ENCODE measurements at places on chromosomes 11 and 22.

DNA sequence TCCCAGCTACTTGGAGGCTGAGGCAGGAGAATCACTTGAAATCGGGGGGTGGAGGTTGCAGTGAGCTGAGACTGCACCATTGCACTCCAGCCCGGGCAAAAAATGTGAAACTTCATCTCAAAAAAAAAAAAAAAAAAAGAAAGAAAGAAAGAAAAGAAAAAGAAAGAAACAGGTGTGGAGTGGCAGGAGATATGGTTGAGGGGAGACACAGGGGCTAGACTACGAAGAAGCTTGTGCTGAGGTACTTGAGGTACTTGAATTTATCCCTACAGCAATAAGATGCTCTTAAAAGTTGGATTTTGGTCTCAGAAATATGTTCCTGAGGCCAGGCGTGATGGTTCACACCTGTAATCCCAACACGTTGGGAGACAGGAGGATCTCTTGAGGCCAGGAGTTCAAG, 2.2 kb upstream of the MAJIN start:
- no peak for DNase-seq

GRCh38 chr11:1845561-1846452, 7.0 kb downstream of the TNNI2 start:
- DNase-seq = no peak

DNA sequence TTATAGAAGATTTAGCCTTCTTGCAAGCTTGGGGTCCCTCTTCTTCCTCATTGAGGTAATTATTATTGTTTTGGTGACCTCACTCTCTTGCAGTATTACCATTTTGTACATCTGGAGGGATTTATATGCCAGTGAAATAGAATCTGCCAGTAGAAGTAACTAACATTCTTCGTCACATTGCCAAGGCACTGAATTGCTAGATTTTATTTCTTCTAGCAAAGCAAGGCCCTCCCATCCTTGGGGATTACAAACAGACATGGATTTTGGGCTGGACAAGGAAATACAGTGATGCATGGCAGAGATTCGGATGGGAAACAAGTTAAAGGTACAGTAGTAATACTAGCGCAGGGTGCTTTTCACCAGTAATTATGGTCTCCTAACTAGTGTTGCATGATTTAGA, 7.8 kb downstream of the ADAMTS15 start:
- DNase-seq = no peak

DNA sequence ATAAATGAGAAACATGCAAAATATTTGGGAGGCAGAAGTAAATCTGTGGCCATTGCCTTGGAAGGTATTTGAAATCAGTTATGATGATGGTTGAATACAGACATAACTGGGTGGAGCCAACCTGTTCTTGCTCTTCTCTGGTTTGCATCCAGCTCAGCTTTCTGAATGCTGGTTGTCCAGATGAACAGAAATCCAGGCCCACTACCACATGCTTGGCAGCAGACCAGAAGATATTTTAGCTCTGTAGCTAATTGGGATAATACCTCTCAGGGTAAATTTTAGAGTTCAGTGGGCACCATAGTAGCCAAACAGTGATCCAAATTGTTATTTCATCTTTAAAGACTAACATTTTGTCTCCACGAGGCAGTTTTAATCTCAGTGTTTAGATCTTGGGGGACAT, 308.3 kb downstream of the RAB38 start:
- no peak for DNase-seq

DNA sequence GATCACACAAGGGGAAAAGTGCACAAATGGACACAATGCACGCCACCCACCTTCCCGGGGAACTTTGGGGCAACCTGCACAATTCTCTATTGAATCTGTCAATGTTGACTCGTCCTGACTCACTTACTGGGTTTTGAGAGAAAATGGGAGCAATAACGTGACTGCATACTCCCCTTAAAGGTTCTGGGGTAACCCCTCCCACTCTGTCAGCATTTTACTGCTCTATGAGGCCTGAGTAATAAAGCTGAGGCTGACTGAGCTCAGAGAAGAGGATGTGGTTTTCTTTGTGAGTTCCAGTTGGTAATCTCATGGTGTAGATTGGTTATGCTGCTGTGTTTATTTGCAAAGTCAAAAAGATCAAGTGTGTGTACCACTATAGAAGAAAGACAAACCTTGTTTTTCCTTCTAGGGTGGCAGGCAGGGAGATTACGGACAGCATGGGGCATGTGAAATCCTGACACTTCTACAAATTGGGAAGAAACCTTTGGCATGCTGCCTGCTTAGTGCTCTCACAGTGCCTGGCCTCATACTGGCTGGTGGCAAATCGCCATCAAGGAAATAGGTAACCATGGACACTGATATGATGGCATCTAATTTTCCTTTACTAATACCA, 16.1 kb upstream of the APOA1 start:
- DNase-seq = peak; percentile 21

DNA sequence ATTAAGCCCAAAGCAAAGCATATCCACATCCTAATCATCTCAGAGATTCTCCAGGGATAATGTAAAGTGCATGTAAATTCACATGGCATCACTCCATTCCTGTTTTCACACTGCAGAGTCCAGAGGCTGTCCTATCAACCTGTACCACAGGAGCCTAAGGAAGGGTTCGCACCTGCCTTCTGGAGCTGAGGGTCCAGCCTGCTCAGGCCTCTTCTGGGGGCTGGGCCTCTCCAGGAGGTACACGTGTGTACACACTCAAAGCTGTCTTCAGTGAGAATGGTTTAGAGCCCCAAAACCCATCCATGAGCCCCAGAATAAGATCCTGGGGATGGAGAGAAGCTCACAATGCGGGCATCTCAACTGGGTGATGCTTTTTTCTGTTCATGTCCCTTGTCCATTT, 23.9 kb downstream of the PI4KA start:
- no peak for DNase-seq

- DNase-seq = no peak
Measured at GRCh38 chr11:8605971-8606563, 12.0 kb upstream of the STK33 start.

DNA sequence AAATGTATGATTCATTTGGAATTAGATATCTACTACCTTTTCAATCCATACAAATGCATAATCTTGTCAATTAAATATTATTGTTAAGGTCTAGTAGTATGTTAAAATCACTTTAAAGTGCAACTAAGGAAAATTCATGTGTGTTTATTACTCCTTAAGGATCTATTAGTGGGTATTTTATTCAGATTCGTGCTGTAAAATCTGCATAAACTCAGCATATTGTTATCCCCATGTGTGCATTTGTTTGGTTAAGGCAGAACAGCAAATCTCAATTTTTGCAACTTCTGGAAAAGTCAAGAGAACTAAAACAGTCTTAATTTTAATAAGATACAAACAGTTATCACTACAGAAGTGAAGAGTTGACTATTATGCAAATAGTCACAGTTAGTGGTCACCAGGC, 234.5 kb downstream of the SOX6 start:
- no peak for DNase-seq

GRCh38 chr22:47678048-47678447, 915.6 kb downstream of the TBC1D22A start:
- no peak for DNase-seq
